ENCODE measurements at places on chromosomes 1 and 21.

DNA sequence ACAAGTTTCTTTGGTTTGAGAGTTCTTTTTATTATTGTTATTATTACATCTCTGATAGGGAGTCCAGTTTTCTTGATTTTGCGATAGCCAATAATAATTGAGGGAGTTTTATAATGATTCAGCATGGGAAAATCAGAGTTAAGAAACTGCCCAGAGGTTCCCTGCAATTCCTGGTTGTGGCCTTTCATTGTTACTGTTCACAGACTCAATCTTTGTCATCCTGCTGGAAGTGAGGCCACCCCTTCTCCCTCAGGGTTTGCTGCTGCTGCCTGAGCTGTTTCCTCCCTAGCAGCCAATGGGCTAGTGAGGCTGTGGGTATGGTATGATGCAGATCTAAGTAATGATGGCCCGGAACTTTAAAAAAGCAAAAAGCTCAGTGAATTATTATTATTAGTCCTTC, 50.2 kb upstream of the TACSTD2 start:
- DNase-seq: no peak

DNA sequence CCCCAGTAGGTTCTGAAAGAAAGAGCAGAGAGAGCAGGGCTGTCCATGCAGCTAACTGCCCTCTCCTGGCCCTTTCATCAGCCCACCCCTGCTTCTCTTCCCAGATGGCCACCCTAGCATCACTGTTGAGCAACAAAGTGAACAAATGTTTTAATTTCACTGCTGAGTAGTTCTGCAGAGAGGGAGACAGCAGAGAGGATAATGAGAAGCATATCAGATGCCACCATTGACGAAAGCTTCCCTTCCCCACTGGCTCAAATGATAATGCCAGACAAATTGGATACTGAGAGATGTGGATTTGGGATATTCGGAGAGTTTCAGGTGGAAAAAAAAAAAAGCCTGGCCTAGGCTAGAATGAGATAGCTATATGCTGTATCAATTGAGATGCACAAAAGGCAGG, 46.8 kb downstream of the ZBTB40 start:
- DNase-seq: no peak

DNA sequence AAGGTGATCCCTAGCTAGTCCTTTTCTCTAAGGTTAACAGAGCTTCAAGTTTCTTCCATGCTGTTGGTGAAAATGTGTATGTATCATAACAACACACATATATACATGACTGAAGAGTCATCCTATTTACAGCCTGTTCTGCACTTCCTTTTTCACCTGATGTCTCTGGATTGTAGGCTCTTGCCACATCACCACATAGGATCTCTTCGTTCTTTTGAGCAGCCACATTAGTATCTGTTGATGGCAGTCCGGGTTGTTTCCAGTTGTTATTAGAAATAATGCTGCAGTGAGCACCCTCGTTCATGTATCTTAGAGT, 19.7 kb downstream of the MRPL37 start:
- no peak for DNase-seq

GRCh38 chr1:92126088-92126487, 45.9 kb downstream of the BTBD8 start:
- DNase-seq: no peak

GRCh38 chr1:160755911-160756848, 17.1 kb downstream of the SLAMF7 start:
- no peak for DNase-seq

GRCh38 chr1:53375440-53375839, 47.6 kb upstream of the LRP8 start:
- DNase-seq: no peak

DNA sequence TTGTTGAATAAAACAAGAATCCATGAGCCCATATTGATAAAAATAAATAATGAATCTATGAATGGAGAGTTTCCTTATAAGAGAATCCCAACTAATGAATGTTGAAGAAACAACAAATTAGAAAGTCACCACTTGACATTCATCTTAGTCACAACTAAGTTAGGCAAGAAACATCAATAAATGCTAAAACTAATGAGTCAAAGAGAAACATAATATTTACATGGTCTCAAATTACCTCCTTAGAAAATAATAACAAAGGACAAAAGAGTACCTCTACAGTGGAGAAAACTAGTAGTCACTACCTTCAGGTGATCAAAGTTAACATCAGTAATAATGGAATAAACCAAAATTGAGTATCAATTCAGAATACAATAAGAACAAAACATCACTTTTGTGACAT, 93.5 kb downstream of the AKT3 start:
- no peak for DNase-seq

GRCh38 chr1:209045331-209046057, 538.0 kb upstream of the CAMK1G start:
- DNase-seq: no peak

GRCh38 chr1:29685387-29685786, 449.1 kb downstream of the PTPRU start:
- no peak for DNase-seq

DNA sequence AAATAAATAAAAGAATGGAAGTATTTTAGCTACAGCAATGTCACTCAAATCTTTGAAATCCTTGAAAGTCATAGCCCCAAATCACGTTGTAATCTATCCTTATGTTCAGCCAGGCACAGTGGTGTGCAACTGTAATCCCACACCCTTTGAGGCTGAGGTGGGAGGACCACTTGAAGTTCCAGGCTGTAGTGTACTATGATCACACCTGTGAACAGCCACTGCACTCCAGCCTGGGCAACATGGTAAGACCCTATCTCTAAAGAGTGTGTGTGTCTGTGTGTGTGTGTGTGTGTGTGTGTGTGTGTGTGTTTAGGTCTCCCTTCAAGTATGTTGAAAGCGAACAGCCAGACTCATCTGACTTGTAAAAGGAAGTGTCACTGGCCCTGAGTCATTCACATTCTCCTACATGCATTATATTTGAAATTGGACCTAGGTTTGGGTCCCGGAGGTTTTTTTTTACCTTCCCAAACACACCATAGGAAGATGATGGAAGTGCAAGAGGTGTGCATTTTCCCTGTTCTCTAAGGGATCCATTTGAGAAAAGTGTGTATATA, 50.1 kb downstream of the ZNF281 start:
- no peak for DNase-seq

GRCh38 chr1:107981277-107981676, 16.3 kb upstream of the VAV3 start:
- no peak for DNase-seq

DNA sequence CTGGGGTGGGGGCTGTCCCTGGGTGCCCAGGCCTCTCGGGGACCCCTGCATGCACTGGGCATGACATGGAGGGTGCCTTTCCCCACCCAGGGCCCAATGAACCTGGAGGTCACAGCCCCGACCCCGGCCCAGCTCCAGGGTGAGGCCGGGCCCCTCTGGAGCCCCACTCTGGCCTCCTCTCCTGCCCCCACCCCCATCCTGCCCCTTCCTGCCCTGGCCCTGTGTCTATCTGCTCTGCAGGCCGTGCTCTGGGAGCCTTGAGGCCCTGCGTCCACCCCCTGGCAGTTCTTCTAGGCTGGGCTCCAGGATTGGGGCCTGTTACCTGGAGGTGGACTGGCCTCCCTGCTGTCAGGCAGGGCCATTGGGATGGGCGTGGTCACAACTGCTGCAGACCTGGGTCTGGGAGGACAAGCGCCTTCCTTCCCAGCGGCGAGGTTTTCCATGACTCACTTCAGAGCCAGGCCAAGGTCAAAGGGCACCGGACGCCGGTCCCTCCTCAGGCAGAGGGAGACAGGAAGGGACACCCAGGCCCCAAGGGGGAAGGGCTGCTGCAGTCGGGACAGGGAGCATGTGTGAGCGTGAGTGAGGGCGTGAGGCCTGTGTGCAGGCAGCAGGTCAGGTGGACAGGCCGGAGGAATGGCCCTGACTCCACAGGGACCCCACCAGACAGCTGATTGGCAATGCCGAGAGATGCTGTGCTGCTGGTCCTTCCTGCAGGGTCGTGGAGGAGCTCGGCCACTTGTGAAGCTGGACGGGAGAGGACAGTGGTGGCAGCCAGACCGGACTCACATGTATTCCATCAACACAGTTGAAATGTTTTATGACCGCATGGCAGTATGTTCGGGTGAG, 31.1 kb upstream of the POFUT2 start:
- DNase-seq: no peak

DNA sequence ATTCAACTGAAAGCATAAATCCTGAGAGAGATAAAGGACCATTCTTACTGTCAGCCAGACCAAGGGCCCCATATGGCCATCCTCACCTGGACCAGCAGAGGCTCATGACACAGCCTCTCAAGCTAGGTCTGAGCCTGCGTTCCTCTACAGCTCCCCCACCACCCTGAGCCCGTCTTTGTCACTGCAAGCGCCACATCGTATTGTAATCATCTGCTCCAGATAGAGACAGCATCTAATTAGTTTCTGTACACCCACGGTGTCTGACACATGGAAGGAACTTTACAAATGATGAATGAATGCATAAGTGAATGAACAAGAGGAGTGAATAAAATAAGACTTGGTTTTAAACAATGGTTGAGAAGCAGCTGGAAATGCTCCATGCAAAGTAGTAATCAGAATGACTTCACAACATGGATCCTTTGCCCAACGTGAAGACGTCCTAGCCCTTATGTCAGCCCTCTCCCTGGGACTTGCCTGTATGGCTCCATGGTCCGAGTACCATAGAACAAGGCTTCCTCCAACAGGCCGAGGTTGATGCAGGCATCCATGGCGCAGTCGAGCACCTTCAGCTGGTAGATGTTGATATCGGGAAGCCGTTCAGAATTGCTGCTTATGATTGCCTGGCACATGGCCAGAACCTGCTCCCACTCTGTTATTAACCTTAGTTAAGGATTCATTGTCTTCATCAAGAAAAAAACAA, 648.9 kb downstream of the SMYD3 start:
- no peak for DNase-seq

- no peak for DNase-seq
Measured at GRCh38 chr1:42674214-42674613, 8.0 kb upstream of the YBX1 start.

- no peak for DNase-seq
Measured at GRCh38 chr1:185813401-185813979, 79.3 kb downstream of the HMCN1 start.

DNA sequence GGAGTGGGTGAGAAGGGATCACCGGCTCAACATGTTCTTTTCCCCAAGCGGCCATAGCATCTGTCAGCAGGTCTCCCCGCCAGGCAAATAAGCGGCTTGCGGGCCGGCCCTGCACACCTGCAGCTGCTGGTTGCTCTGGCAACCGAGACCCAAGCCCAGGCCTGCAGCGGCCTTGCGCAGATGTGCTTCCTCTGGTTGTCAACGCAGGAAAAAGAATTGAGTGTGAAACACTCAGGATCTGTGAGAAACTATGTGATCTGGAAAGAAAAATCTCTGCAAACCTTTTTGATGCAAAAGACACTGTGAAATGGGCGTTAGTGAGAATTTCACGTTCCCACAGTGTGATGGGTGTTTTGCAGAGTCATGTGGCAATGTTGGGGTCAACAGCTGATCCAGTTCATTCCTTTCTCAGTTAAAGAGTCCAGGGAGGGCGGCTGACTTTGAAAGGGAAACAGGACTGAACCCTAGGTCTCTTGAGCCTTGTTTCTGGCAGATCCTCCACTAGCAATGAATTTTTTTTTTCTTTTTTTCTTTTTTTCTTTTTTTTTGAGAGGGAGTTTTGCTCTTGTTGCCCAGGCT, 28.4 kb downstream of the TOMM20 start:
- no peak for DNase-seq

DNA sequence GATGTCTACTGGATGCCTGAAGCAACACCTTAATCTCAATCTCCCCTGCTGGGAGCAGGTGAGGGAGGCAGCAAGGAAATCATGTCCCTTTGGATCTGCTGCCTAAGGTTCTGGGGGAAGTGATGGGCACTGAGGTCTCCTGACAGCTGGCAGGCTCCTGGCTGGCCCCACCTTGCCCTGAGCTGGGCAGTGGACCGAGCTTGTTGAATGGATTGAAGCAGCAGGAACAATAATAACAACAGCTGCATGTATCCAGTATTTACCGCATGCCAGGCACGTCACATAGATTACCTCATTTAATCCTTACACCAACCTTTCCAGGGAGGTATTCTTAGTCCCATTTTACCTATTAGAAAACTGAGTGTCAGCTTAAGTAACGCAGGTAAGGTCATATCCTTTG, 133.9 kb downstream of the PLXNA2 start:
- no peak for DNase-seq

DNA sequence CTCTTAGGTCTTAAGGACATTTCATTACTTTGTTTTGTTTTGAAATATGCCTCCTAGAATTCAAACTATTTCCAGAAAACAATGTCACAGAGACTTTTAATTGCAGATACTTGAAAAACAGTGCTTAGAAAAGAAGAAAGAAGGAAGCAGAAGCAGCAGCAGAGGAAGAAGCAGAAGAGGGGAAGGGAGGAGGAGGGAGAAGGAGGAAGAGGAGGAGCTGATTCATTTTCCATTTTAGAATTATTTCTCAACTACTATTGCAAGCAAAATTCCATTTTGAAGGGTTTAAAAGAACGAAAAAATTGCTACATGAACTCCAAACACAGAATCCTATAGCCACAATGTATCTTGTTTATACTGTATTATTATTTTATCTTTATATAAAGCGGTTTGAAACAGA, 13.9 kb downstream of the RC3H1 start:
- no peak for DNase-seq

All from stimulated activated CD8-positive, alpha-beta memory T cell treated with anti-CD3 and anti-CD28 coated beads, Interleukin-7, amount 100 ng/mL, for 24 hours (primary cell).